ENCODE measurements at places on chromosomes 4 and X.

- no peak for DNase-seq
Measured at GRCh38 chr4:1474126-1475090, 68.2 kb upstream of the NKX1-1 start.

DNA sequence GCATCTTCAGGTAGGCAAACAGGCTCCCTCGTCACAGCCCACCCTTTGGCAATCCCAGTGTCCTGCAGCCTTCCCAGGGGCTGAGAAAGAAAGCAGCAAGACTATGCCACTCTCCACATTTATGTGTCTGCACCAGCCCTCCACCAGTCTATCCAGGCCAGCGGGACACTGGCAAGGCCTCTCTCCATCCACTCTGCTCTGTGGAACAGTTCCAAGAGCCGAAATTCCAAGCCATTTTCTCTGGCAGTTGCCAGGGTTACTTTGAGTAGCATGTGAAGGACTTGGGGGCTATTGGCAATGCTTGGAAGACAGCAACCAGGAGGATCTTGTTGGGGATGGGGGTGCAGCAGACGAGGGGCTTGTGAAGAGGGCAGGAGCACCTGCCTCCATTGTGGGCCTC, 52.1 kb downstream of the TSC22D3 start:
- DNase-seq, result no peak

DNA sequence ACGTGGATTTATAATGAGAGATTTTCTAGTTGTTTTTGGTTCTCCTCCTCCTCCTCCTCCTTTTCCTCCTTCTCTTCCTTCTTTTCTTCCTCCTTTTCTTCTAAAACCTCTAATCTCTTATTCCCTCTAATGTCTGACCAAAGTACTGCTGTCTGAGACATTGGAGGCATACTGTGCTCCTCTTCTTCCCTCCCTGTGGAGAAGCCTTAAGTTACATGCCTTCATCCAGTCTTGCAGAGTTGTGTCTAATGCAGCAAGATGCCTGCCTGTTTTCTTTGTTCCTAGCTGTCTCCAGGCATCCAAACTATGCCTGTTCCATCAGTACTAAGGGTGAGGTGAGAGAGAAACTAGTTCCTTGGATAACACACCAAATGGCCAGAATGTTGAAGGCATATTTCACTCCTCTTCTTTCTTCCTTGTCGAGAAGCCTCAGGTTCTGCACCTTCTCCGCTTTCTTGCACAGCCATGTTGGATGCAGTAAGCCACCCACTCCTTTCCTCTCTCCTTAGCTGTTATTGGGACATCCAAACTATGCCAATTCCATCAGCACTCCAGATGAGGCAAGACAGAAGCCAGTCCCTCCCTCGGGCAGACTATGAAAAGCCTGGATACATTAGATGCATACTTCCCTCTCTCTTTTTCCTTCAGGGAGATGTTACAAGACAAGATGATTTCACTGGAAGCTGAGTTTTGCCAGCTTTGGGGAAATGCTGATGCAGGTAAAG, 285.7 kb upstream of the TRAM1L1 start:
- DNase-seq, result no peak

DNA sequence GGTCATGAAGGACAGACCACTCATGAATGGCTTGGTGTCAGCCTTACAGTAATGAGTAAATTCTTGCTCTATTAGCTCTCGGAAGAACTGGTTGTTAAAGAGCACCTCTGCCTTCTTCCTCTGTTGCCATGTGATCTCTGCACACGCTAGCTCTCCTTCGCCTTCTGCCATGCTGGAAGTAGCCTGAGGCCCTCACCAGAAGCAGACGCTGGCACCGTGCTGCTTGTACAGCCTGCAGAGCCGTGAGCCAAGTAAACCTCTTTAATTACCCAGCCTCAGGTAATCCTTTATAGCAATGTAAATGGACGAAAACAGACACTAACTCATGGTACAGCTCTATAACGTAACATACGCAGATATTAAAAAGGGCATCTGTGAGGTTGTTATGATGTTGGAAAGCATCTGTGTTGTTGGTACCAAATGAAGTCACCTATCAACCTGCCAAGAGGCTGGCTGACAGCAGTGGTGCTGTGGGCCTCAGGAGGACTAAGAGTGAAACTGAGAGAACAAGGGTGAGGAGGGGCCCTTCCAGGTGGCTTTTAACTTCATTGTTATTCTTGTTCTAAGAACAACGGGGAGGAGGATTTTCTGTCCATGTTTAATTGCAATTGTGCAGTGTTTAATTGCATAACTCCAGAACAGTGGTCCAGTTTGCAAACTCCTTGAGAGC, 69.2 kb downstream of the CRMP1 start:
- no peak for DNase-seq

GRCh38 chr4:143054971-143055370, 129.7 kb upstream of the USP38 start:
- DNase-seq, result no peak

GRCh38 chrX:78111140-78111931, 7.3 kb downstream of the PGK1 start:
- no peak for DNase-seq

- no peak for DNase-seq
Measured at GRCh38 chrX:111511477-111511876, at the start of gene SERTM2. Gene SERTM2, plus strand, starts transcription at chrX:111511645. Its CDS starts 7,213 bp downstream, at chrX:111518858.

- DNase-seq, result no peak
Measured at GRCh38 chrX:34879886-34880285, 62.7 kb upstream of the FAM47B start.

GRCh38 chrX:18873836-18874235, 110.1 kb downstream of the PHKA2 start:
- no peak for DNase-seq

DNA sequence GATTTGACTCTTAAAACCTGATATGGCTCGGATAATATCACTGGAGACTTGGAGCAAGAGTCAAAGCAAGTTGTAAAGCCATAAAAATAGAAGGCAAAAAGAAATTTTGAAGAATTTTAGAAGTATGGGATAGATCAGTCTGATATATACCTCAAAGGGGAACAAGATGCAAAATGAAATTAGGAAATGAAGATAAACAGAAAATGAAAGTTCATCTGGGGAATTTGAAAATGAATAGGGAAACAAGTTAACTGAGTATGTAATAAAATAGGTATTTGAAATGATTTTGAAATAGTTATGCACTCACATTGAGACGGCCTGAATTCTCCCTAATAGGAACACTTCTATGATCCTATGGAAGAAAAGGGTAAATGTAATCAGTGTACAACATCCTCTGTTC, 5.7 kb downstream of the CYP2U1 start:
- no peak for DNase-seq

DNA sequence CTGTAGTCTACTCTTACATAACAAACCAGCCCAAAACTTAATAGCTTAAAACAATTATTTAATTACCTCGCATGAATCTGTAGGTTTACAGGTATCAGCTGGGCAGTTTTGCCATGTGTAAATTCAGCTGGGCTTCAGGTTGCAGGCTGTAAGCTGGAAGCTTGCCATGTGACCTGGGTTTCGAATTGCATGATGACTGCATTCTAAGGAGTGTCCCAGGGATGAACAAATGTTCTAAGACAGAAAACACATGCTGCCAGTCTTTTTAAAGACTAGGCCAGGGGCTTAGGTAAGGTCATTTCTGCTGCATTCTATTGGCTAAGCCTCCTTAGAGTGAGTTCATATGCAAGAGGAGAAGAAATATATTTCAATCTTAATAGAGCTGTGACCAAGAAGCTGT, 44.8 kb downstream of the GRIA2 start:
- DNase-seq, result no peak

- DNase-seq, result no peak
Measured at GRCh38 chrX:2342874-2343273, 157.9 kb downstream of the DHRSX start.

DNA sequence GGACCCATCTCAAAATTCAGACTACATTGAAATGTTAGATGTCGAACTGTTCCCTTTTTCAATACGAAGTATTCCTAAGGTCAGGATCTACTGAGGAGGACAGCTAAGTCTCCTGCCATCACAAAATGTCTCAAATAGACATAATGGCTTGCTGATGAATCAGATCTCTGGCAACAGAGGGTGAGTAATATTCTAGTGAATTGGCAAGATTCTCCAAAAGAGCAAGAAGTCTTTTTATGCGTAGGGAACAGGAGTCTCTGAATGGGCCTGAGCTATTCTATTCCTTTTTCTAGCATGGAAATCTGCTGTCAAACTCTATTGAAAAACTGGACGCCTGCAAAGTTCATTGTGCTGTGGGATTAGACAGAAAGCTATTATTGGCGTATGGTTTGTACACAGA, 145.4 kb downstream of the FNIP2 start:
- DNase-seq, result no peak

DNA sequence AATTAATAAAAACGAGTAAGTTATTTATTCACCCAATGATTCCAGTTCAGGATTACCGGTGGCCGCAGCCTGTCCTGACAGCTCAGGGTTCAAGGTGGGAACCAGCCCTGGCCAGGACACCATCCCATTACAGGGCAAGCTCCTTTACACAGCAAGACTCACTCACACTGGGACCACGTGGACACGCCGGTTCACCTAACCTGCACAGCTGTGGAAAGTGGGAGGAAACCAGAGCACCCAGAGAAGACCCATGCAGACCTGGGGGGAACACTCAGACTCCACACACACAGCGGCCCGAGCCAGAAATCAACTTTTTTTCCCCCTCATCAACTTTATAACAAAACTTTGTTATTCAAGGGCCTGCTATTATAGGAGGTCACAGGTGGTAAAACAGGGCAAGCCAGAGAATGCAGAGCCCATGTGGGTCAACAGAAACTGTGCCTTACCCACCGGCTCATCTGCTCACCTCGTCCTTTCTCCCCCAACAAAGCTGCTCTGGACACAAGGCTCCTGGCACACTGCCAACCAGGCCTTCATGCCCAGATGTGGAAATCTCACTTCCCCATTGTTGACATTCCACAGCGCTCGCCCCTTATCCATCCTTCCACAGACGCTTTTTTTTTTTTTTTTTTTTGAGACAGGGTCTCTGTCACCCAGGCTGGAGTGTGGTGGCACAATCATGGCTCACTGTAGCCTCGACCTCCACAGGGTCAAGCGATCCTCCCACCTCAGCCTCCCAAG, 8.0 kb upstream of the ODAPH start:
- no peak for DNase-seq

- DNase-seq, result no peak
Measured at GRCh38 chr4:169342159-169342860, 71.6 kb upstream of the SH3RF1 start.

- no peak for DNase-seq
Measured at GRCh38 chr4:121785479-121785878, 15.6 kb upstream of the EXOSC9 start.

DNA sequence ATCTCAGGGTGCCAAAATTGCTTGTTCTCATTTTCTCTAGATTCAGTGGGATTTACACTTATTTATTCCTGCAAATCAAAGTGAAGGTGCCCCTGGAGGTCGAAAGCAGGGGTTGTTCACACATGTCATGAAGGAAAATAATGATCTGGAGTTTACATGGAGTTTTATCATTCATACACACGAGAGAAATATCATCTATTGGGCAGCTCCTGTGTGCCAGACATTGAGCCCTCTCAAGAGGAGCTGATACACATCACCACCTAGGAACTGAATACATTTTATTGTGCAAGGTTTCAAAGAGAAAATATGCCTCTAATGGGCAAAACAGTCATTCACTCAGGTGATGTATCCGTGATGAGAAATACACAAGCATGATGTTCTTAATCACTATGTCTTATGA, 23.5 kb downstream of the CLNK start:
- DNase-seq, result no peak

DNA sequence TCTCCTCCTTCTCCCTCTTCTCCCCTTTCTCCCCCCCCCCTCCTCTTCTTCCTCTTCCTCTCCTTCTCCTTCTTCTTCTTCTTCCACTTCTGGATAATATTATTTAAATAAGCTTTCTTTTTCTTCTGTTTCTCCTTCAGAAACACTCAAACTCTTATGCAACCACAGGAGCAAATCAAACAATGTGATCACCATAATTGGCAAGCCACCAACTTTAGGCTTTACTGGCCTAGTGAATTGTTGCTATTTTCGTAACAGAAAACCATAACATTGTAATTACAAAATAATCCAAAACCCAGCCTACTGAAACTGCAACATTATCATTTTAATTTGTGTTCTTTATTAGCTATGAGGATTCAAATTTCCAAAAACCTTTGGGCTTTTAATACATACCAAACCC, 14.3 kb downstream of the DCAF8L1 start:
- no peak for DNase-seq

- no peak for DNase-seq
Measured at GRCh38 chr4:55311792-55312488, 34.1 kb upstream of the SRD5A3 start.

DNA sequence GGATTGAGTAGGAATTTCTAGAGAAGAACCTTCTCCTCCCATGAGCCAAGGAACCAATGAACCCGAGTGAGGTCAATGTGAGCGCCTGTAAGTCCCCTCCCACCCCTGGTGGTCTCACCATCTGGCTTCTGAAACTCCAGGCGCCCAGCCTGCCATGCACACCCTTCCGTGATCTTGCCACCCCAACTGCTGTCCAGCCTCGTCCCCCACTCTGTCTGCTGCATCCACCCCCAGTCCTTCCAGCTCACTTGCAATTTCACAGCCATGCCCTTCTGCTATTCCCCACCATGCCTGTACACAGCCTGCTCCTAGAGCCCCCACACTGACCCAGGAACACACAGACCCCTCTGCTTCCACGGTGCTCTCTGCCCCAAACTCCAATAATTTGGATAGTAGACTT, 323.7 kb downstream of the STK32B start:
- DNase-seq, result no peak

DNA sequence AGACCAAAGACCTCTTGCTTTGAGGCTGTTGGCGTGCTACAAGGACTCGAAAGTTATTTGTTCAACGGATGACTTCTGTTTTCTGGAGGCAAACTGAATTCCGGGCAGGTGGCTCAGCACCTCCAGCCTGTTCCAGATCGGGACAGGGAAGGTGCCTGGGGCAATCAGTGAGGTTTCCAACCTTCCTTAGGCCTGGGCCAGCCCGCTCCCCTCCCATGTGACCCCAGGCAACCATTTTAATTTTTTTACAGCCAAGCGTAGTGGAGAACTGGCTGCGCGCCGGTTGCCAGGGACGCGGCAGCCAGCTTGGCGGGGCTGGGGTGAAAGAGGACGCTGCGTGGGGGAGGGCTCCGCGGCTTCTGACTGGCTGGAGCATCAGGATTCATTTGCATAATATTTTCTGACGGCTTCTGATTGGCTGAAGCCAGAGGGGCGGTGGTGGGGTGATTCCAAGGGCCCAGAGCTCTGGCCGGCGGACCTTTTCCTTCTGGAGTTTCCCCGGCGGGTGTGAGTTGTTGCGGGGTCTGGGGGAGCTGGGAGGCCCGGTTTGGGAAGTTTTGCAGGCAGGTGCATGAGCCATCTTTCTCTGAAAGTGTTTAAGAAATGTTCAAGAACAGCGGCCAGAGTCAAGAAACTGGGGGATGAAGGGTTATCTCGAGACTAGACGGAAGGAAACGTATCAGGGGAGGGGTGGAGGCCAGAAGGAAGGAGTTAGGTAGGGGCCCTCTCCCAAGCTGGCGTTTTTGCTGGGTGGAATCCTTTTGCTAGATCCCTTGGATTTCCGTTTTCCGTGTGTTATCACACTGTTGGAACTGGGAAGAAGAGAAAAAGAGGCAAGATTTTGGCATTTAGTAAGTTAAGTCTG, at the start of gene MID1IP1:
MID1IP1 (plus strand) TSS at position 479 of the 865 bp plus-strand sequence. CDS start 3,488 bp downstream, outside the sequence.
- DNase-seq, result peak; percentile 68

- DNase-seq, result no peak
Measured at GRCh38 chr4:2947926-2948325, 15.3 kb downstream of the NOP14 start.

- DNase-seq, result no peak
Measured at GRCh38 chr4:183589461-183590099, 69.4 kb downstream of the RWDD4 start.

Measured in activated CD8-positive, alpha-beta memory T cell treated with anti-CD3 and anti-CD28 coated beads, Interleukin-2, amount 50 U/mL, for 4 hours (primary cell).